ENCODE measurements at places on chromosomes 2 and 18.

- no peak for DNase-seq
These were observed 768.2 kb upstream of the VRK2 start for GRCh38 chr2:57278451-57278850.

GRCh38 chr18:14927701-14928100, 179.7 kb downstream of the ANKRD30B start:
- DNase-seq, result no peak

- DNase-seq, result peak; percentile 17
These were observed 115.7 kb downstream of the MYCN start for GRCh38 chr2:16055848-16056580.

DNA sequence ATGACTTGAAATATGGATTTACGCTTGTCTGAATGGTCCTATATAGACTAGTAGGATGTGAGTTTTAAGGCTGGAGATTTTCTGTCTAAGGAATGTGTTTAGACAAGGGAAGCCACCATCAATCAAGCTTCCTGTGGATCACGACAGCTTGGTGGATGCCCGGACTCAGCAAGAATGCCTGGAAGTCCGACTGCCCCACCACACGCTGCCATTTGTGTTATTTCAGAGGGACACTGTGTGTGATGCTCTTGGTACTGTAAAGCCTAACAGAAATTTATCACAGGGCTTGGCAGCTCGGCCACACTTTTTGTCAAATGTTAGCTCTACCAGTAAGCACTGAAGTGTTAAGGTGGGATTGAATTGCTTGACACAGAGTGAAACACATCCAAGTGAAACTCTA, 127.1 kb upstream of the CDH7 start:
- DNase-seq, result no peak

DNA sequence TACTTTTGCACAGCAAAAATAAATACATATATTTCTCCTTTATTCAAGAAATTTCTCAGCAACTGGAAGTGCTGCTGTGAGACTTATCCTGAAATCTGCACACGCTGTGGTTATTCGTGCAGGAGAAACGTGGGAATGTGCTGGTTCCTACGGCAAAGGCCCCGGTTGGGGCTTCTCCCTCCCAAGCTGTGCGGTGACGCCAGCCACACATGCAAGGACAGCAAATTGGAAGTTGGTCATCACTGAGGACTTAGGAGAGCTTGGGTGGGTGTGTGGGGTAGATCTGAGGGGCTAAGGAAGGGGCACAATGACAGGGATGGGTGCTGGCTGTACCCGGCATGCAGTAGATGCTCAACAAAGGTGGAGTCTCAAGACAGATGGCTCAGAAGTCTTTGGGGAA, 16.5 kb upstream of the MTCL1 start:
- no peak for DNase-seq

- no peak for DNase-seq
These were observed 293.6 kb downstream of the FSIP2 start for GRCh38 chr2:186032102-186032738.

GRCh38 chr2:241900251-241901017, 30.9 kb downstream of the RTP5 start:
- DNase-seq, result no peak

DNA sequence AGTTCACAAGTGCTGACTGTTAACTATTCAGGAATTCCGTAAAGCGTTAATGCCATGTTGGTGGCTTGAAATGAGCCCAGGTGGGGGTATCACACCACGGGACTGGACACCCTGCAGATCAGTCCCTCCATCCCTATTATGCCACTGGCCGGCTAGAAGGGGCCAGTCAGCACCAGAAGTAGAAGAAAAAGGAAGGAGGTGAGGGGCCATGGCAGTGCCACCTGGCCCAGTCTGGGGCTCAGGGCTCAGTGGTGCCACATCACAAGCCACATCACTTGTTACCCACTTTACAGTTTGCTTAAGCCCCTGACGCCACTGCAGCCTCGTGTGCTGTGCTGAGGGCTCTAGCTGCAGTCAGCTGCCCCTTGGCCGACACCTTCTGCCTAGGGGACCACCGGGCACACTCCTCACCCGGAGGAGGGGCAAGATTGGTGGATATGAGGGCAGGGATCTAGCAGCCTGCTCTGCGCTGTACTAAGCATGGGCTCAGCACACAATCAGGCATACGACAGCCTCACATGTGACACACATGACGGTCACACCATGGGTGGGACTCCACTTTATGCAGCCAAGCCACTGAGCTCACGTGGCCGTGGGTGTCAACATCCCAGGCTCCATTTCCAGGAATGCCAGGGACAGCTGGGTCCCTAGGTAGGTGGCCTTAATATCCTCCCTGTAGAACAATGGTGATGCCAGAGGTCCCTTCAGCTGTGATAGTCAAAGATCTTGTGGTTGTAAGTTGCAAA, 3.6 kb downstream of the LIMS2 start:
- no peak for DNase-seq

- DNase-seq, result no peak
These were observed 156.4 kb downstream of the PPP1R1C start for GRCh38 chr2:182142062-182142461.

DNA sequence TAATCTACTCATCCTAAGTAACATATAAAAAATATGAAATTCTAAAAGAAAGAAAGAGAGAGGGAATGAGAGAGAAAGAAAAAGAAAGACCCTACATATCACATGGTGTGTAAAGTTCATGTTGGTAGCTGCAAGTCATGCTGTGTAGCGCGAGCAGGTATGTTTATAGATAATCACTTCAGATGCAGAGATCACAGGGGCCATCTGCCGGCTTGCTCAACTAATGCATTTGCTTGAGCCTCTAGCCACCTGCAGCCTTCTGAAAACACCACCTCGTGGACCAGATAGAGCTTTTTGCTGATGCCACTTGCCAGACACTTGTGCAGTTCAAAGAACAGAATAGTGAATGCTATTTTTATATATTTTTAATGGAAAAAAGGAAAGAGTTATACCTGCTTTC, 37.6 kb downstream of the CDH7 start:
- peak; percentile 84 for DNase-seq

DNA sequence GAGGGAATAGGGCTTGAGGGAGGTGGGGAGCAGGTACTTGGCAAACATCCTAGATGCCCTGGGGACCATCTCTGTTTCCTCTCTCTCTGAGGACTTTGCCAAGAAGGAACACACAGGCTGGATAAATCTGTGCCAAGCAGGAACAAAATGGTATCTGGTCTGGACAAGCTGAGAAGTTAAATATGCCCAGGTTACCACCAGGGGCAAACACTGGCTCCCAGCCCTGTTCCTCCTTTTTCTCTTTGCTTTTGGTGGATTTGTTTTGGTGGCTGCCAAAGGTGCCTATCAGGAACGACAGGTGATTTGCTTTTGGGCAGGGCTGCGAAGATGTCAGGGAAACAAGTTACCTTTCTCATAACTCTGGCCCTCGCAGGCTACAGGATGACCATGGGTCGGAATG, 227.5 kb upstream of the SMAD2 start:
- no peak for DNase-seq

- no peak for DNase-seq
These were observed 12.2 kb upstream of the NEMP2 start for GRCh38 chr2:190546734-190547133.

Measured in cerebellar cortex (tissue), 1 donor.